ENCODE measurements at places on chromosomes 4 and X. TPM values are rescaled to one million over a fixed set of nuclear protein-coding genes. Genes with fewer than 3 reads are reported as not detected.

The BEND2 gene
- polyA plus RNA-seq = not detected

The GPRASP2 gene
- 1.6 TPM for polyA plus RNA-seq

The SUV39H1 gene
- 1.8 TPM for polyA plus RNA-seq

The KLHL8 gene
- 6.4 TPM for polyA plus RNA-seq

The QRFPR gene
- polyA plus RNA-seq = not detected

The TBX22 gene
- not detected for polyA plus RNA-seq

The AREG gene
- 30.3 TPM for polyA plus RNA-seq

DNA sequence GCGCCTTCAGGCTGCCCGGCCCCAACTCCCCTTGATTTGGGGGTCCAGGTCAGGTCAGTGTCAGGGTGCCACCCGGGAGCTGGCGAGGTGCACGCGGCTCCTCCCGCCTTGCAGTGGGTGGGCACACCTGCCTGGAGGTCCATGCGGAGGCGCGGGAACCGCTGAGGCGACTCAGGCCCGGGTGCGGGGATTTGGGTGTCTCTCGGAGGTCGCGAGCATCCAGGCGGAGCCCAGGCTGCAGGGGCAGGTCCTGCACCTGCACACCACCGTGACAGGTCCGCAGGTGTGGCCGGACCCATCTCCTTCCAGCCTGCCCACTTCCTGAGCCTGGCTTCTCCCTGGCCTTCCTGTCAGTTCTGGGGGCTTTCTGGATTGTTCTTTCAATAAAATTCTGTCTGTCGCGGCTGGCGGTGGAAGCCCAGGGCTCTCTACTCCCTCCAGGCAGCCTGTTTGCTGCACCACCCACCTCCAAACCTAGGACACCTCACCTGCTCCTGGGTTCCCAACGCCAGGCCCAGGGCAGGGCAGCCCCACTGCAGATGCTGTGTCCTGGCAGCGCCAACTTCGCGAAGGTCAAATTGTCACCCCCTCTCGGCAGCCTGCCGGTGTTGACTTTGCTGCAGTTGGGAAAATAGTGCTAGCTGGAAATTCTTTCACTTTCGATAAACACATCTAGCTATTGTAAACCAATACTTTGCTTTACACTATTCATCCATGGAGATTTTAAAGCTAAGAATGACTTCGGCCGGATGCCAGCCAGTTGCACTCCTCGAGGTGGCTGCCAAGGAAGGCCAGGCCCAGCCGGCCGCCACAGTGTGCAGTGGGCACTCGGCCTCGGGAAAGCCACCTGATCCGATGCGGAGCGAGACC, 35.9 kb downstream of the FGFRL1 start:
- DNase-seq = peak; percentile 67

GRCh38 chrX:144566592-144566991, 680.7 kb upstream of the SPANXN1 start:
- no peak for DNase-seq

GRCh38 chr4:78588894-78589545, 37.5 kb downstream of the ANXA3 start:
- DNase-seq = no peak

DNA sequence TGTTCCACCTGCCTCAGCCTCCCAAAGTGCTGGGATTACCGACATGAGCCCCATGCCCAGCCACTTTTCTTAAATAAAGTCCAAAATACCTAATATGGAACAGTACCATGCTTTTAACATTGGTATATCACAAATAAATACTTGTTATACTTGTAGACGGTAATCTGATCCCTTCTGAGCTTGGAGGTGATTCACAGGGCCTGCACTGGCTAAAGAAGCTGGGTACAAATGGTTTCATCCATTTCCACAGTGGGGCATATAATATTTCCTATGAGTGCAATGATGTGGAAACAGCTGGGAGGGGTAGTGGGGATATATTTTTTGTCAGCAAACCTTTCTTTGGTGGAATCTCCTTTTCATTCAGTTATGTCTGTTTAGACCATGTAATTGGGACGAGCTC, 35.8 kb downstream of the PLK4 start:
- DNase-seq = no peak

DNA sequence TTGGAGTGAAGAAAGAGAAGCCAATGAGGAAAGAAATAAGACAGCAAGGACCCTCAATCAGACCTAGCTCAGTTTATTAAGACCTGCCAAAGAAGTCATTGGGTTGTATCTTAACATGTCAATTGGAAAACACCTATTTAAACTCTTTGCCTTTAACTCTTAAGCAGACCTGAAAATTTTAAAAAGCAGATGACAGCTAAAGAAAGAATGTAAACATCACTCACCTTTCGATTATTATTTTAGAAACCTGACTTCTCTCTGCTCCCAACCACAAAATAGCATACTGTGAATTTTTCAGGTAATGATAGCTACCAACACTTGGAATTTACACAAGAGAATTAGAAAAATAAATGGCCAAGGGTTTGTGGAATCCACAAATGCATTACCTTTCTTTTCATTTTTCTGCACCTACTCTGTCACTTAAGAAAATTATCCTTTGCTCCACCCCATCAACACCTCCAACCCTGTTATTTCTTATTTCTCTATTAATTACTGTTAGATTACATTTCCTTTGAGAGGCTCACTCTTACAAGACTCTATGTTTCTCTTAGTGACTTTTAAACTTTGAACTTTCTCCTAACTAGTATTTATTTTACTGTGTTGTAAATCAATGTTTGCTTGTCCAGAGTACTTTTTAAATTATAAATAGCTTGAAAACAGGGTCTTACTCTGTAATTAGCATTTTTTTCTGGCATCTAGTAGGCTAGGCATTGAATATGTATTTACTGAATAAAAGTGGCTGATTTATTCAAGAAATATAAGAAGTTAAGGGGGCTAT, 765 bp upstream of the SULT1E1 start:
- no peak for DNase-seq

DNA sequence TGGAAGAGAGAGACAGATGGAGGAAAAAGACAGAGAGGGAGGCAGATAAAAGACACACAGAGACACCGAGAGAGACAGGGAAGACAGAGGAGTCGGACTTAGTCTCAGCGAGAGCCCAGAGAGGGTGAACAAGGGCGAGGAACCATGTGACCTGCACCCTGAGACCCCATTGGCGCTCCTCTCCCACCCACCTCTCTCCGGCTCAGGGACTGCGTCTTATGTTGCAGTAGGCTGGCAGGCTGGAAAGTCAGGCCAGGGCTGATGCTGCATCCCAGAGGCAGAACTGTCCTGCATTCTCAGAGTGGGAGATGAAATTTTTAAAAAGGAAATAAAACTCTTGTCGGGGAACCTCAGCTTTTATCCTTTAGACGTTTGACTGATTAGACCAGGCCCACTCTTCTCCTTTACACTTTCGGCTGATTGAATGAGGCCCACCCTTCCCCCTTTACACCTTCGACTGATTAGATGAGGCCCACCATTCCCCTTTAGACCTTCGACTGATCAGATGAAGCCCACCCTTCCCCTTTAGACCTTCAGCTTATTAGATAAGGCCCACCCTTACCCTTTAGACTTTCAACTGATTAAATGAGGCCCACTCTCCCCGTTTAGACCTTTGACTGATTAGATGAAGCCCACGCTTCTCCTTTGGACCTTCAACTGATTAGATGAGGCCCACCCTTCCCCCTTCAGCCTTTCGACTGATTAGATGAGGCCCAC, 29.5 kb upstream of the IL3RA start:
- DNase-seq = no peak

DNA sequence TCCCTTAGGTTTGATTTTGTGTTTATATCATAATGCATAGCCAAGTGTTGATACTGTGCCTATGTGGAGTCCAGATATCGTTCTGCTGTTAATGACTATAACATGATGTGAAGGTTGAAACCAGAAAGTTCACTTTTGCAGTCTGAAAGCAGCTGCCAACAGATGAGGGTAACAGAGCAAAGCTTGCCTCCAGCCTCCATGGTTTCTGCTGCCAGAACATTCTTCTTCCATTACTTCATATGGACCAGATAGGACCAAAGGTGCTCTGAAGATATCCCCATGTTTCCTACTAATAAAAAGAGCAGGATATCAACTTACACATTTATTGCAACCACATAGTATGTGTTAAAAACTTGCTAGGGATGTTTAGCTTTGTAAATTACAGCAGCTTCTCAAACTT, 394.1 kb downstream of the SPRY1 start:
- no peak for DNase-seq

DNA sequence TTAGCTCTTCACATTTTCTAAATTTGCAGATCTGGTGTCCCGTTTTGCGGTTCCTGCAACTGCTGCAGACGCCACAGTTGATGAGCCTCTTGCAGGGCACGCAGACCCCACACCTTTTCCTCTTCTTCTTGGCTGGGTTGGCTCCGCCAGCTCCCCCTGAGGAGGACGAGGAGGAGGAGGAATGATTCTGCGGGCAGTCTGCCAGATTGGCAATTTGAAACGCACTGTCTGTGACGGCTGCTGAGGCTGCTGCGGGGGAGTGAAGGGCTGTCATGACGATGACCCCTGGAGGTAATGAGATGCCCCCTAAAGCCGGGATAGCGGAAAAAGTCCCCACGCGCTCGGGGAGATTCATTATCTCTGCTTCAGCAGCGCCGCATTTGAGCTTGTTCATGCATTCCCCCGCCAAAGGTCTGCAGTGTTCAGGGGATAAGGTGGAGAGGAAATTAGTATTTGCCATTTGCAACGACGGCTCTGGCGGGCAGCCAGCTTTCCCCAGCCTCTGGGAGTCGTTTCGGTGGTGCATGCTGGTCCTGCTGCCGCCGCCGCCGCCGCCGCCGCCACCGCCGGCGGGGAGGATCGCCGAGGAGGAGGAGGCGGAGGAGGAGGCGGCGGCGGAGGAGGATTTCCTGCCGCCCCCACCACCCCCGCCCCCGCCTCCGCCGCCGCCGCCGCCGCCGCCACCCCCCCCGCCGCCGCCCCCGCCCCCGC, 3.8 kb downstream of the CXXC4 start:
- DNase-seq = peak; percentile 87

DNA sequence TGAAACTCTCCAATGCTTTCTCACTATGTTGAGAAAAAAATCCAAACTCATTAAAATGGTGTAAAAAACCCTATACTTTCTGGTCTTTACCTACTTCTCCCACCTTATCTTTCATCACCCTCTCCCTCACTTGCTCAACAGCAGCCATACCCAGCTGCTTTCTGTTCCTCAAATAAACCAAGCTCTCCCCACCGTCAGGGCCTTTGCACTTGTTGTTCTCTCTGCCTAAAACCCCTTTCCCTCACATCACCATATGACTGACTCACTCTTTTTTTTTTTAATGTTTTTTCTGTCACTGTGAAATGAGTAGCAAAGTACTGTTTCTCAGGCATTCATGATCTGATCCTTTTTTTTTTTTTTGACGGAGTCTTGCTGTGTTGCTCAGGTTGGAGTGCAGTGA, 122.3 kb upstream of the TMEM164 start:
- DNase-seq = no peak

- DNase-seq = no peak
Observed at GRCh38 chr4:28868841-28869240, 1851.3 kb upstream of the PCDH7 start.

DNA sequence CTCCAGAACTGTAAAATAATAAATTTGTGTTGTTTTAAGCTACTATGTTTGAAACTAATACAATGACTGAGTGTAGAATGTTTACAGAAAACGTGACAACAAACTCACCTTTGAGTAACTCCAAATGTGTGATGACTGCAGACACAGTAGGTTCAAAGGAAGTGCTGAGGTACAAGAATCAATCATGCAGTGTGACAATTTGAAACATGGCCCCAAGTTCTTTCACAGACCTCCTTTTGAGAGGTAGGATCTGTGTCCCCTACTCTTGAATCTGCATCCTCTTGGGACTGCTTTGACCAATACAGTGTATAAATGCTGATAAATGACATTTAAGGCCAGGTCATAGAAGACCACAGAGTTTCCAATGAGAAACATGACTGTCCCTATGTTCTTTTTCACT, 667.7 kb upstream of the DIPK2B start:
- no peak for DNase-seq

GRCh38 chr4:55291227-55291640, 54.8 kb upstream of the SRD5A3 start:
- DNase-seq = peak; percentile 80

GRCh38 chrX:39262641-39263040, 461.4 kb downstream of the MID1IP1 start:
- no peak for DNase-seq

DNA sequence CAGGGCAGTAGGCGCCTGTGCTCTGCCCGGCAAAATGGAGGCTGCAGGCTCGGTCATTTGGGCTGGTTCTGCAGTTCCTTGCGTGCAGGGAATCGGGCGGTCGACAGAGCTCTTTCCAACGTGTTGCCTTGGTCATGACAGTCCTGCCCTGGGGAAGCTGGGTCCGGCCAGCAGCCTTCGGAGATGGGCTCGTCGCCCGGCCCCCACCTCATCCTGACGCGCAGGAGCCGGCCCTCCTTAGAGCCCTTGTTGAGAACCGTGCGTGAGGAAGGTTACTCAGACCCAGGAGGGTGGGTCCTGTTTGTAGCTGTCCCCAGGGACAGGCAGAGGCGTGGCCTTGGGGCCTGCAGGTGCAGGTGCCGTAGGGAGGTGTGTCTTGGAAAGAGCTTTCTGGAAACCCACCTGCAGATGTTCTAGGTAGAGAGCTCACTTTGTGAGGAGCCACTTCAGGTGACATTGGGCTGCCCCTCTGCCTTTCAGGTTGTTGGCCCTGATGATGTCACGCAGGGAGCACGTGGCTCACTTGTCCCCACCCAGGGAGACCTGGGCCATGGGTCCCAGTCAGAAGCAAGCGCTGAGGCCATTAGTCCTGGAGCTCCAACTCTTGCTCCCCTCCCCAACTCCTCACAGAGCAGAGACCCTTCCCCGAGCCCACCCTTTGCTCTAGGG, 15.2 kb upstream of the HGFAC start:
- DNase-seq = no peak

DNA sequence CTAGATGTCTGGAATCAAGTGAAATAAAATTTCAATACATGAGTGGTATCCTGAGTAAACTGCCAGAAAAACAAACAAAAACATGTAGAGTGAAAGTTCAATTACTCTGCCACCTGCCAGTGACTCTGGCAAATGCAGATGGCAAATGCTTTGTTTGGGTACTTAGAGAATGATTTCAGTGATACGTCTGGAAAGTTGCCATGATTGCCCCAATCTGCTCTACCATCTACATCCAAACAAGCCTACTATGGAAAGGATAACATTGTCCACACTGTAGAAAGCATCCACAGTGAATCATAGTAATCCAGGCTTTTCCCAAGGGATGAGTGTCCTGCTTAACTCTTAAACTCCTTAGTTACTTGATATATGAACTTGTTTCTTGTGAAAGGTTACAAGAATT, 3.4 kb downstream of the SPATA4 start:
- DNase-seq = no peak

All from sigmoid colon (tissue), 7 donors.